CD14-positive monocyte (primary cell): ENCODE measurements at places on chromosomes 4 and X.

GRCh38 chrX:145002771-145003170, 244.5 kb upstream of the SPANXN1 start:
- no peak for DNase-seq

- no peak for DNase-seq
Measured at GRCh38 chr4:149765630-149766029, 50.0 kb downstream of the IQCM start.

DNA sequence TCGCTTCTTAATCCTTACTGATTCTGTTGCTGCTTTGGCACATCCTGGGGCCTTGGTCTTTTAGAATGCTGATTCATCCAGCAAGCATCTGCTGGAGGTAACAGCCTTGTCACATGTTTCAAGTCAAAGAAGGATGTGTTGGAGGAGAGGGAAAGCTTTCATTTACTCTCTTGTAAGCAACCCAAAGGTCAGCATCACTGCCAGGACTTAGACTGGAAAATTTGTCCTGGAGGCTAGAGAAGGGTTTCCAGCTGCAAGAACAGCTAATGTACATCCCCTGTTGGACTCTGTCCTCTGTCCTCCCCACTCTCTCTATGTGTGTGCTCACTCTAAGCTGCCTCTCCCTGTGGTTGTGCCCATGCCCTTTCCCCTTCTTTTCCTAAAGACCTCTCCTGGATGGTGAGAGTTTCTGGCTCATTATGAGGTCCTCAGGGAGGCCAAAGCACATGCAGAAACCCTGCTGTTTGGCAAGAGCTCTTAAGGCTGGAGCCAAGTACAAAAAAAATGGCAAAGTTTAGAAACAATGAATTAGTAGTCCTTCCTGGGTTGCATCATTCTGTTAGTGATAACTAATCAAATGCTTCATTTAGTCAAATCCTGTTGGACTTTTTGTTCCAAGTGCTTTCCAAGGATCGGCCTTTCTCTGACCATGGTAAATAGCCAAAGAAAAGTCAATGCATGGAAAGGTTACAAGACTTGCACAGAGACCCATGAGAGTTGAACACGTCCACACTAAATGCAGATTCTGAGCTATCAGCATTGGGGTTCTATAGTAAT, 13.4 kb upstream of the SRPX start:
- no peak for DNase-seq

DNA sequence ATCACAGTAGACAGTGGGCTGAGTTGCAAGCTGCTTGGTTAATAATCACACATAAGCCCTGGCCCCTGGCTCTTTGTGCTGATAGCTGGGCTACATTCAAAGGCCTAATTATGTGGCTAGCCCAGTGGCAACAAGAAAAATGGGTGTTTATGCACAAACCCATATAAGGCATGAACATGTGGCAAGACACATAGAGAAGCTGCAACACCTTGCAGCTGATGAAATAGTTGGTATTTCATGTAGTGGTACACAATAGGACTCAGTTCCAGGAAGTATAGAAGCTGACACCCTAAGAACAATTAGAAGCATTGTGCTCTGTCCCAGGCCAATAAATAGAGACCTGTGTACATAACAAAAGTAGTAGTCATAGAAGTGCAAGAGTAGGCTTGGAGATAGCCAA, 14.6 kb upstream of the ZNF630 start:
- DNase-seq, result no peak

DNA sequence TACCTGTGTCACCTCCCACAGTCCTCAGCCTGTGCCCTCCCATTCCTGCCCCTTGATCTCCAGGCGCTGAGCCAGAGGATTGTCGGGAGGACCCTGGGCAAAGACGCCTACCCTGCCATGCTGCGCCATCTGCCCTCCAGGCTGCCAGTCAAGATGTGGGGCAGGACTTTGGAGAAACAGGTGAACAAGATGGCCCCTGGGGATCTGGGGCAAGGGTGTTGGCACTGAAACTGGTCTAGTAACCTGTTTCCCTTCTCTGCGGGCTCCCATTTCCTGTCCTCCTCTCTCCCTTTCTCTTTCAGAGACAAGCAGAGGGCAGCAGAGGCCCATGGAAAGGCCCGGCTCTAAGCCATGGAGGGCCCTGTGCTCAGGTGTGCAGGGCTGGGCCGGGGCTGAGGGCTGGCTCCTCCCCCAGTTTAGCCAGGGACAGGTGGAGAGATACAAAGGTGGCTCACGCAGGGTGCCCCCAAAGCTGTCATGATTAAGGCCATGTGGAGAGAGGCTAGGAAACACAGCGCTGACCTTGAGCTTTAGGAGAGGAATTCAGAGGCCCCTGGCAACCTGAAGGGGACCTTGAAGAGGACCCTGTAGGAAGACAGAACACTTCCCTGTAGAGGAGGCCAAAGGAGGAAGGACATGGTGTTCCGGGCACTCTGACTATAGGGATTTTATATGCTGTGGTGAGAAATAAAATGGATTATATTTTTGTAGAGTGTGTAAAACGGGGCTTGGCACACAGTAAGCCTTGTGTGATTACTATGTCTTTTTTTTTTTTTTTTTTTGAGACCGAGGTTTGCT, at the start of gene GLOD5:
Gene GLOD5 (plus strand): TSS at position 74 of the 798 bp plus-strand sequence. CDS start 44 bp downstream, at position 118.
- DNase-seq, result no peak

DNA sequence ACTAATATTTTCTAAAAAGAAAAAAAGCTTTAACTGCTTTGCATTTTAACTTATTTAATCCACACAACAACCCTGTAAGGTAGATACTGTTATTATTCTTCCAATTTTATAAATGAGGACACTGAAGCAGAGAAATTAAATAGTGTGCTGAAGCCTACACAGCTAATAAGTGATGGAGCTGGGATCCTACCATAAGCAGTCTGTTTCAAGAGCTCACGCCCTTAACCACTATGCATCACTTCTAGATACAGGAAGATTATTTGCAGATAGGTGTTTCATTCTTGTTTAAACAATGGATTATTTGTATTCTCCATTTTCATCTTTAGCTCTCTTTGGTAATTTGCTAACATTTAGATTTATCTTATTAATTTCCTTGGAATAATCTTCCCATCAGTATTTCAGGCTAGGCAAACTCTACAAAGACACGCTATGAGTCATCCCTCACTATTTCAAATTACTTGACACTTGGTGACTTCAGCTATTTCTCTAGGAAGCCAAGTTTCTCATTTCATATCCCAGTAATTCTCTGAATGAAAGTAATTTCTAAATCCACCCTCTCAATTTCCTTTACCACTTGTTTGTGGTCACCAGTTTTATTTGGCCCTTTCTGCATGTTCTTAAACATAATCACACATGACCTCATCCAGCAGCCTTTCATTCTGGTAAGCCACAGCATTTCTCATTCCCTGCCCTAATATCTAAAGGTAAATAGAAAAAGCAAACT, 67.3 kb downstream of the ASB9 start:
- DNase-seq, result no peak

GRCh38 chr4:163582703-163583102, 88.2 kb downstream of the TMA16 start:
- no peak for DNase-seq

- no peak for DNase-seq
Measured at GRCh38 chr4:2689114-2689513, 67.0 kb downstream of the TNIP2 start.

GRCh38 chr4:88320224-88320779, 35.9 kb upstream of the PPM1K start:
- no peak for DNase-seq

GRCh38 chrX:155242300-155242699, 22.0 kb downstream of the RAB39B start:
- DNase-seq, result peak; percentile 74

GRCh38 chrX:109600237-109600651, 24.7 kb downstream of the KCNE5 start:
- no peak for DNase-seq

GRCh38 chr4:147768113-147768512, 36.2 kb downstream of the ARHGAP10 start:
- DNase-seq, result peak; percentile 88

GRCh38 chr4:47785153-47785552, 52.7 kb downstream of the CORIN start:
- no peak for DNase-seq

- no peak for DNase-seq
Measured at GRCh38 chr4:21819086-21819485, 129.5 kb downstream of the KCNIP4 start.
